K562 (cell line): ENCODE measurements at places on chromosomes 4 and X. TPM values are rescaled to one million over a fixed set of nuclear protein-coding genes. Genes with fewer than 3 reads are reported as not detected.

GRCh38 chr4:170089274-170089667, 485 bp downstream of the AADAT start:
- DNase-seq: no peak
- no peaks in the 10 kb centered on the region; the same call in 1 of the 2 replicates for H3K27me3 ChIP-seq
- H3K36me3 ChIP-seq: no peaks in the 10 kb centered on the region
- H3K4me1 ChIP-seq: peaks cover 7% of the 10 kb centered on the region; the same call in 1 of the 2 replicates
- no peak overlapping the region for H3K4me3 ChIP-seq

DNA sequence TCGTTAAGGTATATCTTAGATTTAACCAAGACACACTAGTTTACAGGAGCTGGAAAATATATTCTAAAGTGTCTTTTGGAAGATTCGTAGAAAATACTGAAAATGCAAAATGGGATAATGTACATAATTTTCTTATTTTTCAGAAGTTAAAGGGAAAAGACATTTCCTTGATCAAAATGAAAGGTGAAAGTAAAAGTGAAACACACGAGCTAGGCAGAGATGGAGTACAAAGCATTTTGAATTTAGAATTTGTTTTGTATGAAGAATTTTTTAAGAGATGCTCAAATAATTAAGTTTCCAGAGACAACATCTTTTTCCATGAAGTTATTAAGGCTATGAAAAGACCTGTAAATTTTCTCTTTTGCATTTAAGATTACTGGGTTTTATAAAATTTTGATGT, 2192.6 kb upstream of the AGA start:
- H3K27ac ChIP-seq: no peak overlapping the region
- H3K4me1 ChIP-seq: no peaks in the 10 kb centered on the region
- no peak for DNase-seq

L1CAM gene
- total RNA-seq: 0.29 and 0.86 TPM in 2 replicates

GRCh38 chr4:32684160-32684559, 1964.0 kb downstream of the PCDH7 start:
- no peaks in the 10 kb centered on the region for H3K27me3 ChIP-seq
- DNase-seq: no peak
- no peaks in the 10 kb centered on the region for H3K36me3 ChIP-seq
- no peak overlapping the region for H3K4me3 ChIP-seq

DNA sequence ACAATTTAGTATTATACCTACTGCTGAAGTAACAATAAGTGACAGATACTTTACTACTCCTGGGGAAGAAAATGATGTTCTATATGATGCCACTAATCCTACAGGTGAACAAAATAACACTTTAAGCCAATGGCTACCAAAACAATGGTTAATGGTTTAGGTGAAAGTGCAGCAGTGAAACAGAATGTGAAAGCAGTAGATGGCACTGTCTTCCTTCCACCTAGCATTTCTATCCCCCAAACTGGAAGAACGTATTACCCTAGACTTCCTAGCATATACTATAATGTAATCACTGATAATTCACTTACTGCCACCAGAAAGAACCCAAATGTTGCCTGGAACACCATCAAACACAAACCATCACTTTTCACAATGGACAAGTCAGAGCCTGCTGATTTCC, 18.9 kb upstream of the CABS1 start:
- no peak overlapping the region for H3K4me3 ChIP-seq
- no peak overlapping the region for H3K27ac ChIP-seq
- H3K36me3 ChIP-seq: no peaks in the 10 kb centered on the region
- no peak for DNase-seq

ACE2 gene
- not detected in 2 replicates for total RNA-seq
